Muscle of leg (tissue), 16 donors: ENCODE measurements at places on chromosomes 7 and 10.

GRCh38 chr10:60508037-60508436 is 118.4 kb upstream of the ANK3 start:
- H3K4me3 ChIP-seq: no peak overlapping the region
- peak; percentile 86 for DNase-seq
- H3K36me3 ChIP-seq: no peaks in the 10 kb centered on the region
- H3K27ac ChIP-seq: no peak overlapping the region
- no peaks in the 10 kb centered on the region for H3K27me3 ChIP-seq

GRCh38 chr10:108275895-108276685 is 1111.6 kb upstream of the SORCS1 start:
- H3K27me3 ChIP-seq: no peaks in the 10 kb centered on the region
- no peak overlapping the region for H3K4me3 ChIP-seq
- no peaks in the 10 kb centered on the region for H3K4me1 ChIP-seq
- no peaks in the 10 kb centered on the region for H3K36me3 ChIP-seq
- no peak overlapping the region for H3K27ac ChIP-seq

DNA sequence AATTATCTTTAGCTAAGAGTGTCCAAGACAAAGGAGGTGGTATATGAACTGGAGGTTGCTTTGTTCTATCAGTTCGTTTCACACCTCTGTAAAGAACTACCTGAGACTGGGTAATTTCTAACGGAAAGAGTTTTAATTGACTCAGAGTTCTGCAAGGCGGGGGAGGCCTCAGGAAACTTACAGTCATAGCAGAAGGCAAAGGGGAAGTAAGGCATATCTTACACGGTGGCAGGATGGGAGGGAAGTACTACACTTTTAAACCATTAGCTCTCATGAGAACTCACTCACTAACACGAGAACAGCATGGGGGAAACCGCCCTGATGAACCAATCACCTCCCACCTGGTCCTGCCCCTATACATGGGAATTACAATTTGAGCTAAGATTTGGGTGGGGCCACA is 1202.3 kb upstream of the LRRTM3 start:
- H3K4me1 ChIP-seq: no peaks in the 10 kb centered on the region
- no peak overlapping the region for H3K27ac ChIP-seq
- no peaks in the 10 kb centered on the region for H3K27me3 ChIP-seq
- no peaks in the 10 kb centered on the region for H3K36me3 ChIP-seq

DNA sequence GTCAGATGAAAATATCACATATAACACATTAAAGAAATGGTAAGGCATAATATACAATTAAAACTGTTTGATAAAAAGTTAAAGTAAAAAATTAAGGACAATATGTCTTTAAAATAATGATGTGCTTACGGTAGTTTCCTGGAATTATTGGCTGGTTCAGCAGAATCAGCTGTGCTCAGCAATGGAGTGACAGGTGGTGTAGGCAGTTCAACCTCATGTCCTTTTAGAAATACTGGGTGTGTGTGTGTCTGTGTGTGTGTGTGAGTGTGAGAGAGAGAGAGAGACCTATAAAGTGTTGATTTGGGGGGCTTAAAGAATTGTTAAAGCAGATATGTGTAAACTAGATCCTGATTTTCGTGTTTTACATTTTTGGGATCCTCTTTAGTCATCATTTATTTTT is 141.2 kb downstream of the ADAM22 start:
- H3K36me3 ChIP-seq: no peaks in the 10 kb centered on the region
- no peak overlapping the region for H3K27ac ChIP-seq
- no peak overlapping the region for H3K4me3 ChIP-seq
- H3K27me3 ChIP-seq: no peaks in the 10 kb centered on the region
- no peaks in the 10 kb centered on the region for H3K4me1 ChIP-seq

- no peak overlapping the region for H3K27ac ChIP-seq
- no peaks in the 10 kb centered on the region for H3K36me3 ChIP-seq
- no peaks in the 10 kb centered on the region for H3K4me1 ChIP-seq
- DNase-seq: no peak
These were observed 40.0 kb upstream of the SRI start for GRCh38 chr7:88259656-88260380.

GRCh38 chr7:28954946-28955345 is 3.2 kb downstream of the TRIL start:
- no peak overlapping the region for H3K27ac ChIP-seq
- H3K4me1 ChIP-seq: peaks cover 43% of the 10 kb centered on the region
- no peaks in the 10 kb centered on the region for H3K36me3 ChIP-seq
- H3K27me3 ChIP-seq: peaks cover 16% of the 10 kb centered on the region
- H3K4me3 ChIP-seq: peak overlapping the region; percentile 75
- no peak for DNase-seq

- H3K36me3 ChIP-seq: peaks cover 5% of the 10 kb centered on the region
- H3K4me3 ChIP-seq: no peak overlapping the region
- H3K27me3 ChIP-seq: no peaks in the 10 kb centered on the region
- H3K4me1 ChIP-seq: peaks cover 68% of the 10 kb centered on the region
- DNase-seq: no peak
These were observed 39.4 kb upstream of the SH2D4B start for GRCh38 chr10:80498078-80498832.

GRCh38 chr7:151743481-151743983 is 133.4 kb downstream of the PRKAG2 start:
- no peaks in the 10 kb centered on the region for H3K27me3 ChIP-seq
- H3K36me3 ChIP-seq: no peaks in the 10 kb centered on the region

GRCh38 chr10:8811201-8811600 is 756.7 kb downstream of the GATA3 start:
- no peak for DNase-seq
- H3K27ac ChIP-seq: no peak overlapping the region
- H3K36me3 ChIP-seq: no peaks in the 10 kb centered on the region
- H3K27me3 ChIP-seq: no peaks in the 10 kb centered on the region

- H3K4me1 ChIP-seq: peaks cover 18% of the 10 kb centered on the region
- no peaks in the 10 kb centered on the region for H3K27me3 ChIP-seq
- peak; percentile 54 for DNase-seq
- peaks cover 74% of the 10 kb centered on the region for H3K36me3 ChIP-seq
These were observed 20.5 kb downstream of the FBH1 start for GRCh38 chr10:5910323-5911100.

- no peak overlapping the region for H3K4me3 ChIP-seq
- no peak overlapping the region for H3K27ac ChIP-seq
- DNase-seq: no peak
These were observed 616.6 kb downstream of the XPNPEP1 start for GRCh38 chr10:109306698-109307097.

DNA sequence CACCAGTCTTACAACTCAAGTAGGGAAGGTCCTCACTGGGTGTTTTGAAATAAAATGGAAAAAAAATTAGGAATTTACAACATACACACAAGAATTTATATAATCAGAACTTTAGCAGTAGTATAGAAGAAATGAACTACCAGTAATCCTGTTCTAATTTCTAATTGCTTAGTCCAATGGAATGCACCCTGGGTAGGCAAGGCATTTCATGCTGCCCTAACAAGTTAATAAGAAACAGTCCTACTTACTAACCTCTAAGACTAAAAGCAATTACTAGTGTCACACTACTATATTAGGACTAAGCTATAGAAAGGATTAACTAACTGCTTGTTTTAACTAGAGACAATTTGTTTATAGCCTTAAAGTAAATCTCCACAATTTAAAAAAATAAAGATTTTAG is 158.1 kb downstream of the BTAF1 start:
- H3K27me3 ChIP-seq: no peaks in the 10 kb centered on the region
- H3K4me3 ChIP-seq: no peak overlapping the region
- no peak for DNase-seq
- no peaks in the 10 kb centered on the region for H3K36me3 ChIP-seq
- H3K27ac ChIP-seq: no peak overlapping the region
- H3K4me1 ChIP-seq: no peaks in the 10 kb centered on the region

DNA sequence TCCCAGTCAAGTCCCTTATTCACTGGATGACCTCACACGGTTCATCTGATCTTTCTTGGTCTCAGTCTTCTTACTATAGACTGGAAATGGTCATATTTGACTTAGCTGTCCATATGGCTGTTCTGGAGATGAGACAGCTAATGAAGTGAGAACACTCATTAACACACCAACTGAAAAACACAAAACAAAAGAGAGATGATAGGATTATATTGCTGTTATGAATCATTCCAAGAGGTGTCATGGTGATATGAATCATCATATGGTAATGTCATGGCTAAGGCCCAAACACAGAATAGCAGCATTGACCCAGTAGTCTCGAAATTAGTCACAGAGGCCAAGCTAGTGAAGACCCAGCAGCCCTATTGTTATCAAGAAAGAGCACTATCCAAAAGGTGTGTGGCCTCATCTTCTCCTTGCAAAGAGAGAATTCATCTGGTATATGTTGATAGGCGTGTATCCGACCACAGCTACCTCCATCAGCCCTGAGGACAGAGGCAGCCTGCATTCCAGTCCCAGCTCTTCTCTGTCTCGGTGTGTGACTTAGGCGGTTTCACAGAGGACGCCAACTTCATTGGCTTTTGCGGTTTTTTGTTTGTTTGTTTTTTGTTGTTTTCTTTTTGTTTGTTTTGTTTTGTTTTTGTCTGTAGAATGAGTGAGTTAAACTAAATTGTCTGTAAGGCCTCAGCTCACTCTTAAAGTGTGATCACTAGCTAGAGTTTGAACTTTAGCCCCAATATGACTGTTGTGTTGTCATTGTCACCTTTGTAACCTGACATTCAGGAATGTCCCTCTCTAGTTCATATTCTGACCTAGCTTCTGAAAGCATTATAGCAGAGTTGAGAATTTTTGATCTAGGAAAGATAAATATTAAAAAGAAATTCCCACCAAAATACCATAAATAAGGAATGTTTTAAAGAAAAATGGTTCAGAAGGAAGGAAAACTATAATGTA is 97.4 kb upstream of the PDCD4 start:
- H3K4me3 ChIP-seq: no peak overlapping the region
- no peaks in the 10 kb centered on the region for H3K4me1 ChIP-seq
- H3K27me3 ChIP-seq: no peaks in the 10 kb centered on the region
- no peak overlapping the region for H3K27ac ChIP-seq
- DNase-seq: no peak
- H3K36me3 ChIP-seq: no peaks in the 10 kb centered on the region

GRCh38 chr7:31003721-31004120 is 40.0 kb downstream of the GHRHR start:
- H3K4me3 ChIP-seq: no peak overlapping the region
- H3K27ac ChIP-seq: no peak overlapping the region
- H3K27me3 ChIP-seq: no peaks in the 10 kb centered on the region
- no peak for DNase-seq
- H3K4me1 ChIP-seq: peaks cover 8% of the 10 kb centered on the region

- H3K4me1 ChIP-seq: peaks cover 2% of the 10 kb centered on the region
- DNase-seq: no peak
- no peaks in the 10 kb centered on the region for H3K36me3 ChIP-seq
- no peak overlapping the region for H3K4me3 ChIP-seq
- H3K27me3 ChIP-seq: no peaks in the 10 kb centered on the region
- H3K27ac ChIP-seq: no peak overlapping the region
These were observed 57.2 kb upstream of the ANK3 start for GRCh38 chr10:60446851-60447250.

DNA sequence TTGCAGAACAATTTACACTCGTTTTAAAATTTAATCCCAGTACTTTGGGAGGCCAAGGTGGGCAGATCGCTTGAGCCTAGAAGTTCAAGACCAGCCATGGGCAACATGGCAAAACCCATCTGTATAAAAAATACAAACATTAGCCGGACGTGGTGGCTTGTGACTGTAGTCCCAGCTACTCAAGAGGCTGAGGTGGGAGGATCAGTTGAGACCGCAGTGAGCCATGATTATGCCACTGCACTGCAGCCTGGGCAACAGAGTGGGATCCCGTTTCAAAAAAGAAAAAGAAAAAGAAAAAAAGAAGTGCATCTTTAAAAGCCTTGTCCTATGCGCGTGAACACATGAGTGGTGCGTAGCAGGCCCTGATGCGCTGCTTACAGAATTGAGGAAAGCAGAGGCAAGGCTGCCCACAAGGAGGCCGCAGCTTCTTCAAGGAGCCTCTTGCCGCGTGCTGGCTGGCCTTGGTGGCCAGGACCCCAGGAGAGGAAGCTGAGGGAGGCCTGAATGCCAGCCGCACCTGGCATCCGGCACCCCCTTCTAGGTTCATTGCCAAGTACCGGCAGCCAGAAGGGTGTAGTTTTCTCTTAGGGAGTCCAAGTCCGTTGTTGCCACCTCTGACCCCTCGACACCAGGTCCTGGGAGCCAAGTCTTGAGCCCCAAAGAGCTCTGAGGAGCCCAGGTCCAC is 124.5 kb downstream of the UBE2H start:
- no peak overlapping the region for H3K4me3 ChIP-seq
- no peak overlapping the region for H3K27ac ChIP-seq
- H3K36me3 ChIP-seq: peaks cover 7% of the 10 kb centered on the region
- DNase-seq: no peak
- no peaks in the 10 kb centered on the region for H3K27me3 ChIP-seq
- H3K4me1 ChIP-seq: peaks cover 45% of the 10 kb centered on the region

DNA sequence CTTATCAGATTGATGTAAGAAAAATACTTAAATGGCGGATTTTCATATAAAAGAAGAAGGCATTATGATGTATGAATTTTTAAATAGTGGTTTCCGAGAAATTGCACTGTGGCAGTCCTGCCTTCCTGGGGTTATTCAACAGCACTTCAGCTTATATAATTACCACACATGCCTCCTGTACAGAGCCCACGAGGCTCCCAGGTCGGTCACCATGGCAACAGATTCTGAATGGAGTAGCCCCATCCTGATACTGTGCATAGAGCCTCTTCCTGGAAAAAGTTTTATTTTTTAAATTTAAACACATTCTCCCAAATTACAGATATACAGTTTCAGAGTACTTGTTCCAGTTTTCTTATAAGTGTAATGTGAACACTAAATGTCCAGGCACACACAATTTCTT is 15.9 kb upstream of the ASB4 start:
- DNase-seq: no peak
- peaks cover 19% of the 10 kb centered on the region for H3K4me1 ChIP-seq
- no peaks in the 10 kb centered on the region for H3K36me3 ChIP-seq
- no peak overlapping the region for H3K4me3 ChIP-seq
- H3K27me3 ChIP-seq: no peaks in the 10 kb centered on the region

DNA sequence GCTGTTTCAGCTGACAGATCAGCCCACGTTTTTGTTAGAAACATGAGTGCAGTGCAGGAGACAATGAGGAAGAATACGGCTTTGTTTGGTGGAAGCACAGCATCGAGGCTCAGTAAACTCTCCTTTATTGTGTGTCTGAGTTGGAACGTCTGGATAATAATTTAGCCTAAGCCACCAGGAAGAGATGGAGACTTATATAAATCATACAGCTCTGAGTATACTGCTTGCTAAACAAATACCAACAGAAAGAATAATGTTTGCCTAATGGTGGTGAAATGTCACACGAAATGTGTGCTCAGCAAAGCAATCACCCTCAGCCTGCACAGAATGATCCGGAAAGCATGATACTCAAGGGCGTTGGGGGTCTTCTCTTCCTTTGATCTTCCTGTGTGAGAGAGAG is 664.1 kb upstream of the ADARB2 start:
- no peak for DNase-seq
- H3K27ac ChIP-seq: no peak overlapping the region
- H3K27me3 ChIP-seq: no peaks in the 10 kb centered on the region
- H3K4me3 ChIP-seq: no peak overlapping the region
- no peaks in the 10 kb centered on the region for H3K36me3 ChIP-seq
- no peaks in the 10 kb centered on the region for H3K4me1 ChIP-seq

DNA sequence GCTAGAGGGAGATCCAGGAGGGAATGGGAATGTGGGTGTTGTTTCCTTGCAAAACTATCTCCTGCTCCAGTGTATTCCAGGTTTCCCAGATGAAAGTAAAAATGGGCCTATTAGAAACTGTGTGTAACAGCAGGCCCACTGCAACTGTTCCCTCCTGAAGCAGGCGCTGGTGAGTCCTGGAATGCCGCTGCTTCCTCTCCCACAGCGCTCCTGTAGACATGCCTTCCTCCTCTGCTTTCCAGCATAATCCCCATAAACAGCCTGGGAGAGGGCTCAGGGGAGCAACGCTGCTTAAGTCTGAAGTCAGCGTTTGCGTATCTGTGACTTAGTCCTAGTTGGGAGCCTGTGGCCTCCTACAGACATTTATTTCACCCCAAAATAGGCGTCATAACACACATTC is 551.0 kb upstream of the FOXK1 start:
- H3K4me3 ChIP-seq: no peak overlapping the region
- no peaks in the 10 kb centered on the region for H3K36me3 ChIP-seq
- H3K27ac ChIP-seq: no peak overlapping the region
- peaks cover 21% of the 10 kb centered on the region for H3K4me1 ChIP-seq
- peak; percentile 47 for DNase-seq
